ENCODE measurements at places on chromosomes 5 and 9. TPM values are rescaled to one million over a fixed set of nuclear protein-coding genes. Genes with fewer than 3 reads are reported as not detected.

GRCh38 chr5:80078921-80079320 lies 43.8 kb downstream of the THBS4 start:
- no peaks in the 10 kb centered on the region for H3K27me3 ChIP-seq
- DNase-seq: no peak
- no peak overlapping the region for H3K27ac ChIP-seq
- H3K4me3 ChIP-seq: no peak overlapping the region

GRCh38 chr9:93582115-93582514 lies 5.7 kb downstream of the PHF2 start:
- DNase-seq: no peak
- peak overlapping the region; percentile 82 for H3K27ac ChIP-seq
- H3K36me3 ChIP-seq: peaks cover 4% of the 10 kb centered on the region
- H3K4me1 ChIP-seq: peaks cover 52% of the 10 kb centered on the region
- no peaks in the 10 kb centered on the region for H3K27me3 ChIP-seq

DNA sequence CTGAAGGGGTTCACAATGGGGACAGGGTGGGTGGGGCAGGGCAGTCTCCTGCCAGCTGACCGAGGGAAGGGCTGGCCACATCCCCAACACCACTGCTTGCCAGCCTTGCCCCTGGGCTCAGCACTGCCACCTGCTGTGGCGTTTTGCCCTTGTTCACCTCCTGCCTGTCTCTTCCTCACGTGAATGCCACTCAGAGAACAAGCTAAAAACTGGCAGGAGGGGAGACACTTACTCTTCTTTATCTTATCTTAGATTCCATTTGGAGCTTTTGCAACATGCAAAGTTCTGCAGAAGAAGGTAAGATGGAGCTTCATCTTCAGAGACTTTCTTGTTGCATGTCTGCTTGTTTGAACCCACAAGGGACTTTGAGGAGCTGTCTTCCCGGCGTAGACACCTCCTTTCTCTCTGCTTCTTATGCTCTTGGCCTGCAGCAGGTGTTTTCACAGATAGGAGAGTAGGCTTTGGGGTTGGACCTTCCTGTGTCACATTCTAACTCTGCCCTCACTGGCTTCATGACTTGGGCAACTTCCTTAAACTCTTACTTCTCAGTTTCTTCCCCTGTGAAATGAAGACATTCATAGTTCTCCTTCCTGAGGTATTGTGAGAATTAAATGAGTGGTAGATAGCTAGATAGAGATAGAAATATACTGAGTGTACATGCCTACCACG lies 4.1 kb downstream of the LRSAM1 start:
- H3K36me3 ChIP-seq: peaks cover 7% of the 10 kb centered on the region
- H3K4me1 ChIP-seq: peaks cover 3% of the 10 kb centered on the region
- no peak overlapping the region for H3K4me3 ChIP-seq
- DNase-seq: no peak
- no peaks in the 10 kb centered on the region for H3K27me3 ChIP-seq

- no peaks in the 10 kb centered on the region for H3K27me3 ChIP-seq
- no peak overlapping the region for H3K27ac ChIP-seq
- DNase-seq: no peak
- H3K4me3 ChIP-seq: no peak overlapping the region
- H3K4me1 ChIP-seq: no peaks in the 10 kb centered on the region
Measured at GRCh38 chr5:107857785-107858184, 187.0 kb upstream of the EFNA5 start.

DNA sequence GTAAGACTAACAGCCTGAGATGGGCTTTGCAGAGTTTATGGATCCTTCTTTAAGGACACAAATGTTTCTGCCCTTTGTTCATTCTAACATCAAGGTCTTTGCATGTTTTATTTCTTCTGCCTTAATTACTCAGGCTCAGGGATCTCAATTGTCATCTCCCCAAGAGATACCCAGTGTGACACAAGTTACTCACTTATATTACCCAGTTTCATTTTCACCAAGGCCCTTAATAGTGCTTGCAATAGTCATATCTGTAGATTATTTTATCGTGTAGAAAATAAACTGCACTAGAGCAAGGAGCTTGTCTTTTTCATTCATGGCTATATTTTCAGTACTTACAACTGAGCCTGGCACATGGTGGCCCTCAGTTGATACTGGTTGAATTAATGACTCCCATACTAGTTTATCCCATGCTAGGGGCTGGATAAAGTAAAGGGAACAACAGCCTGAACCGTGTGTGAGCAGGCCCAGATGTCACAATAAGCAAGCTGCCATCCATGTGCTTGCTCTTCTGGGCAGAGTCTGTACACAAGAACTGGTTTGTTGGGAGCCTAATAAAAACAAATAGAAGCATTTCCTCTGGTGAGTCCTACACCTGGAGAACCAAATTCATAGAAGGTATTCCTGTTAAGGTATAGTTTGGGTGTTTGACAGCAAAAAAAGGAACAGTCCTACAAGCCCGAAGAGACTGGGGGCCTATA lies 112.5 kb upstream of the CD180 start:
- H3K4me1 ChIP-seq: peaks cover 2% of the 10 kb centered on the region
- H3K27me3 ChIP-seq: no peaks in the 10 kb centered on the region
- no peaks in the 10 kb centered on the region for H3K36me3 ChIP-seq
- no peak overlapping the region for H3K27ac ChIP-seq

The AFAP1L1 gene
- total RNA-seq: 0.69 TPM

Data from progenitor cell of endocrine pancreas (in vitro differentiated cells).